ENCODE measurements at places on chromosomes 5 and 9.
A peak's percentile ranks its signal among the peaks of the same experiment; 100 is the strongest.

- DNase-seq: no peak
These were observed 6.9 kb upstream of the NIPSNAP3A start for GRCh38 chr9:104740621-104741020.

- no peak for DNase-seq
These were observed 123.4 kb upstream of the APC start for GRCh38 chr5:112614285-112614684.

DNA sequence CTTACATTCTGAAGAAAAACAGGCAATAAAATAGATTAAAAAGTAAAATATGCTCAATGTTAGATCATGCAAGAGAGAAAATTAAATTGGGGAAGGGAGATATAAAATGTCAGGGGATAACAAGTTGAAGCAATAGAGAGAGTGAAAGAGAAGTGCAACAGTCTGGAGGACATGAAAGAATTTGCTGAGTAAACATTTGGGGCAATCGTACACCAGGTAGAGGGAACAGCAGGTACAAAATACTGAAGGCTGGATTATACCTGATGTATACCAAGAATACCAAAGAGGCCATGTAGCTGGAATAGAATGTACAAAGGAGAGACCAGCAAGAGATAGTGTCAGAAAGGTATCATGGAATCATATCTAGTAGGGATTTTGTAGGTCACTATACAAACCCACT lies 300.8 kb downstream of the DNAH5 start:
- DNase-seq: no peak

GRCh38 chr5:82719368-82719767 lies 357.8 kb downstream of the TMEM167A start:
- no peak for DNase-seq

GRCh38 chr5:87266914-87267573 lies 639 bp upstream of the RASA1 start:
- no peak for DNase-seq

GRCh38 chr5:131607903-131608540 lies 27.0 kb downstream of the RAPGEF6 start:
- no peak for DNase-seq

GRCh38 chr5:179148703-179149170 lies 88.6 kb downstream of the ZNF354C start:
- no peak for DNase-seq

DNA sequence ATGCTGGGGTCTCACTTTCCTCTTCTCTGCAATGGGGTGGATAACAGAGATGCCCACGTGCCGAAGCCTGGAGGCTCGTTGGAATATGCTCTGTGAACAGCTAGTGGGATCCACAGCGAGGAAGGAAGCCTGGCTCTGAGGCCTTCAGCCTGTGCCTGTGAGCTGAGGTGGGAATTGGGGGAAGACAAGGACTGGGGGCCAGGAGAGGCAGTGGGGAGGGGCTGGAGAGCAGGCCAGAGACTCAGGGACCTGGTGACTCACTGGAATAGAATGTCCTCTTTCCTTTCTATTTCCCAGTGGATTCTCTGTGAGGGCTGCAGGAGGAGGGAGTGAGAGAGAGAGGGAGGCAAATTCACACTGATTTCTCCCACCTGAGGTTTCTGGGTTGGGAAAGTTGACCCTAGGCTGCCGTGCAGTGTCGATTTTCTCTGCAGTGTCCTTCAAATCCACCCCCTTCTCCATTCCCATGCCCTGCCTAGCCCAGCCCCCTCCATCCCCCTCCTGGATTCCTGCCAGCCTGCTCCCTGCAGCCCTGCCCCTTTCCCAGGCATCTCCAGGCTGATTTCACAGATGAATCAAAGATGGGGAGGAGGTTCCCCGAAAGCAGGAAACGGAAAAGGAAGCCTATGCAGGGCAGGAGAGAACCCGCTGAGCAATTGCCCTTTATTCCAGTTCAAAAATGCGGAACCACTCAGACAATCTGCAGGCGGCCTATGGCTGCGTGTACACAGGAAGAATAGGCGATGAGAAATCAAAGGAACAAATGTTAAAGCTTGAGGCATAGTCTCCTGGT lies 1.4 kb upstream of the SPAAR start:
- no peak for DNase-seq

- DNase-seq: no peak
These were observed 145.7 kb upstream of the GNA14 start for GRCh38 chr9:77793849-77794248.

GRCh38 chr5:3862906-3863305 lies 267.3 kb downstream of the IRX1 start:
- no peak for DNase-seq

- no peak for DNase-seq
These were observed 69.3 kb downstream of the MLLT3 start for GRCh38 chr9:20552874-20553557.

- DNase-seq: no peak
These were observed 44.6 kb downstream of the BTNL9 start for GRCh38 chr5:181084621-181085195.

DNA sequence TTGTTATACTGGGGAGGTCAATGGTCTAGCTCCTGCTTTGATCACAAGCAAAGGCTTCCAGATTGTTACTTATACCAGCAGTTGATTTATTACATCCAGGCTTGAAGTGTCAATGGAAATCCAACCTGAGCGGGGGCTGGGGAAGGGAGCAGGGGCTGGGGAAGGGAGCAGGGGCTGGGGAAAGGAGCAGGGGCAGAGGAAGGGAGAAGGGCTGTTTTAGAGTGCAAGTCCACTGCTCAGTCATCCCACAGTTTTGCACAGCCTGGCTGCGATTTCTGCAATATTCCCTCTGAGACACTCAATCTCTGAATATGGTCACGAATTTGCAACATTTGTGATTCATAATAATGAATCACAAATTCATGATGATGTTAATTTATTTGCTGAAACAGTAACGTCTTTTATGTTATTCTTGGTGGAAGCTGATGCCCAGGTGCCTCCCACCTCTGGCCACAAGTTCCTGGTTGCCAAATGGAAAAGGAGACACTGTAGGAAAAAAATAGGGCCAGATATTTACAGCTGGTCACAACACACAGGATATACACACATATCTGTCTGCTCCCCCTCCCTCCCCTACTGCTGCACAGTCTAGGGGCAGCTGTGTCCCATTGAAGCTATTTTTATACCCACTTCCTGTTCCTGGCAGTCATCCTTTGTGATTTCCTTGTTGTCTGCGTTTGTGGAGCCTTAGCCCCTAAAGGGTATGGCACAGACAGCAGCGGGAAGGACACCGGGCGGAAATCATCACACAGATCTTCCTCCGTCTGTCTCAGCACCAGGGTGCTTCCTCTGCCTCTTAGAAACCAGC lies 325.1 kb downstream of the GADD45G start:
- no peak for DNase-seq

DNA sequence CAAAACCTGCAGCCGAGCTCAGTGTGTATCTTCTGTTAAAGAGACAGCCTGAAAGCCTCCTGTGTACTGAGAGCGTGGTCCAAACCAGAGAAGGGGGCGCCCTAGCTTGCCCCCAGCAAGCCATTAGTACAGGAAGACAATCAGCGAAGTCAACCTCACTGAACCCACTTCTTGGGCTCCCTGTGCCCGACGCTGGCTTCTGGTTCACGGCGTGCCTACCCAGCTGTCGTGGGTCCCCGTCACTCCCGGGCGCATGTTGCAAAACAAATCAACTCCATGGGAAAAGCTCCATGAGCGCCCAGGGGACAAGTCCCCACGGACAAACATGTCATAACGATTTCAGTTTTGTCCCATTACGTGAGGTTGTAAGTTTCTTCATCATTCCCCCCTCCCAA lies 326.9 kb downstream of the SH3GL2 start:
- no peak for DNase-seq

DNA sequence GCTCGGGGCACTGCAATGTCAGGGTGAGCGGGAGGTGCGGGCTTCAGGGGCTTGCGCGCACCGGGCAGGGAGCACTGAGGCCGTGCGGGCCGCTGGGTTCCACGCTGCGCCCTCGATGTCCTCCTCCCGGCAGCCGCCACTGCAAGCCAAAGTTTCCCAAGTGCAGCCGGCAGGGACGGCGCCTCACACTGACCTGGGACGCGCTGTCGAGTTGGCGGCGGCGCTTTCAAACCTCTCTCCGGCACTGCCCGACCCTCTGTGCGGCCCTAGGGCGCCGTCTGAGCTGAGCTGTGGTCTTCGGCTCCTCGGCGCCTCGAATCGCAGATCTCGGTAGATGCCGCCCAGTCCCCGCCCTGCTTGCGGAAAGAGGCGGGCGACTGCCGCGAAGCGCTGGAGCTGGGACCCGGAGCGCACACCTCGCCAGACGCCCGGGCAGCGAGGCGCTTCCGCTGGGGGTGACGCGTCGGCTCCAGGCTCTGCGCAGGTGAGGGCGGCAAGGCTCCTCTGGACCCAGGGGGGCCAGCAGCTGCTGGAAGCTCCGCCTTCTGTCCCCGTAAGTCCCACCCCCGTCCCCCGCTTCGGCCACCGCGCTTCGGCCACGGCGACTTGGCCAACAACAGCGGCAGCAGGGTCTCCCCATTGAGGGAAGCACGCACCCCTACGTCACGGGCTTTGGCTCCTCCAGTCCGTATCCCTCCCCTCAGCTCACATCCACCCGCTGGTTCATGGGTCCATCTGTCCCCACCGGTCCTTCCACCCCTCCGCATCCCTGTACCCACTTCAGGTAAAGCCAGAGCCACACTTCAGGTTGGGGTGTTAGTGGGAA lies at the start of gene ANKRD34B:
Gene ANKRD34B (minus strand): TSS at position 320 of the 826 bp plus-strand sequence. CDS start 10,261 bp downstream, outside the sequence.
- no peak for DNase-seq

- peak; percentile 1 for DNase-seq
These were observed 824 bp downstream of the TMEM245 start for GRCh38 chr9:109118808-109119438.
